ENCODE measurements at places on chromosomes 2 and 18. TPM values are rescaled to one million over a fixed set of nuclear protein-coding genes. Genes with fewer than 3 reads are reported as not detected.

- H3K4me3 ChIP-seq = peak overlapping the region; percentile 73
- no peak overlapping the region for H3K27ac ChIP-seq
- no peak for DNase-seq
- H3K36me3 ChIP-seq = no peaks in the 10 kb centered on the region
These were observed 678 bp downstream of the CYP27C1 start for GRCh38 chr2:127219171-127220070.

GRCh38 chr18:62957885-62958472 lies 242.6 kb downstream of the PHLPP1 start:
- H3K27ac ChIP-seq = no peak overlapping the region
- no peak for DNase-seq
- H3K4me3 ChIP-seq = no peak overlapping the region
- H3K4me1 ChIP-seq = no peaks in the 10 kb centered on the region
- H3K27me3 ChIP-seq = no peaks in the 10 kb centered on the region
- no peaks in the 10 kb centered on the region for H3K36me3 ChIP-seq

DNA sequence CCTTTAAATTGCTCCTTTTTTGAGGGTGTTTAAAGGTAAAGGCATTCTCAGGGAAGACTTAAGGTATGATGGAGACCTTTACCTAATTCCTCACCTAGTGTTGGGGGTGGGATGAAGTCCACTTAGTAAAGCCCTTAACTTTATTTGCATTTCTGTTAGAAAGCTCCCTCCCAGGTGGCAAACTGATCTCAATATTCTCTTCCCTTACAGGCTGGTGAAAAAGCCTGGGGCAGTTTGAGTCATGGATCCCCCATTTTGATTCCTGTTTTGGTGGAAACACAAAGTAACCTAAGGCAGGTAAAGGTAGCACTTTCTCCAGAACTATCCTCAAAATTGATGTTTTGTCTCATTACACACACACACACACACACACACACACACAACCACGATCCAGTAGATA lies 33.8 kb upstream of the HNRNPA3 start:
- H3K4me3 ChIP-seq = no peak overlapping the region
- no peaks in the 10 kb centered on the region for H3K27me3 ChIP-seq
- no peak for DNase-seq
- H3K4me1 ChIP-seq = no peaks in the 10 kb centered on the region
- H3K27ac ChIP-seq = no peak overlapping the region
- no peaks in the 10 kb centered on the region for H3K36me3 ChIP-seq

GRCh38 chr2:68837164-68837860 lies 33.9 kb downstream of the BMP10 start:
- H3K27me3 ChIP-seq = no peaks in the 10 kb centered on the region
- peaks cover 10% of the 10 kb centered on the region for H3K4me1 ChIP-seq
- H3K36me3 ChIP-seq = no peaks in the 10 kb centered on the region
- DNase-seq = no peak

- no peak overlapping the region for H3K27ac ChIP-seq
- no peak overlapping the region for H3K4me3 ChIP-seq
- H3K27me3 ChIP-seq = no peaks in the 10 kb centered on the region
- no peaks in the 10 kb centered on the region for H3K4me1 ChIP-seq
- no peaks in the 10 kb centered on the region for H3K36me3 ChIP-seq
- no peak for DNase-seq
These were observed 208.4 kb upstream of the COL3A1 start for GRCh38 chr2:188765522-188766470.

GRCh38 chr2:171521361-171522051 lies 768 bp upstream of the CYBRD1 start:
- no peaks in the 10 kb centered on the region for H3K27me3 ChIP-seq
- peak overlapping the region; percentile 94 for H3K27ac ChIP-seq
- no peaks in the 10 kb centered on the region for H3K36me3 ChIP-seq

DNA sequence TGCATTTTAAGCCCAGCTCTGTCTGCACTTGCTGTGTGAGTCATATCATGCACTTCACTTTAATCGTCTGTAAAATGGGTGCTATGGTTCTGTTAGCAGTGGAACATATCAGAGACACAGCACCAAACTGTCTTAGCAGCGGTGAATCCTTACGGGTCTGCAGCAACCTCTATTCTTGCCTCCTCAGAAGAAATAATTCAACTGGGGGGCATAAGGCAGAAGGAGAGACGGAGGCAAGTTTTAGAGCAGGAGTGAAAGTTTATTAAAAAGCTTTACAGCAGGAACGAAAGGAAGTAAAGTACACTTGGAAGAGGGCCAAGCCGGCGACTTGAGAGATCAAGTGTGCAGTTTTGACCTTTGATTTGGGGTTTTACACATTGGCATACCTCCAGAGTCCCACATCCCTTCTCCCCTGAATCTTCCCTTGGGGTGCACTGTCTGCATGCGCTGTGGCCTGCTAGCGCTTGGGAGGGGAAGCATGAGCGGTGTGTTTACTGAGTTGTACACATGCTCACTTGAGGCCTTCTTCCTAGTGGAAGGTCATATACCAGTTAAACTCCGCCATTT lies 109.8 kb downstream of the DDX1 start:
- no peak overlapping the region for H3K27ac ChIP-seq
- no peaks in the 10 kb centered on the region for H3K36me3 ChIP-seq
- no peak overlapping the region for H3K4me3 ChIP-seq
- H3K4me1 ChIP-seq = no peaks in the 10 kb centered on the region
- no peak for DNase-seq

DNA sequence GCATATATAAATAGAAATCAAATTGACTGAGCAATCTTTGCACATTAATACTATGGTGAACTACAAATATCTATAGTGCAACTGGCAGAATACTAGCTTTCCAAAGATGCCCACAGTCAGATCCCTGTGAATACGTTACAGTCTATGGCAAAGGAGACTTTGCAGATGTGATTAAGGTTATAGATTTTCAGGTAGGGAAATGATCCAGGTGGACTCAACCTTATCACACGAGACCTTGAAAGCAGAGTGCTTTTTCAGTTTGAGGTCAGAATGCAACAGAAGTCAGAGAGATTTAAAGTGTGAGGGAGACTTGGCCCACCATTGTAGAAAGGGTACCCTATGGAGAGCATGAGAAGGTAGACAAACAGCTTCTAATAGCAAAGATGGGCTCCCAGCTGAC lies 122.6 kb downstream of the TRIB2 start:
- no peaks in the 10 kb centered on the region for H3K27me3 ChIP-seq
- no peak overlapping the region for H3K27ac ChIP-seq
- DNase-seq = no peak

DNA sequence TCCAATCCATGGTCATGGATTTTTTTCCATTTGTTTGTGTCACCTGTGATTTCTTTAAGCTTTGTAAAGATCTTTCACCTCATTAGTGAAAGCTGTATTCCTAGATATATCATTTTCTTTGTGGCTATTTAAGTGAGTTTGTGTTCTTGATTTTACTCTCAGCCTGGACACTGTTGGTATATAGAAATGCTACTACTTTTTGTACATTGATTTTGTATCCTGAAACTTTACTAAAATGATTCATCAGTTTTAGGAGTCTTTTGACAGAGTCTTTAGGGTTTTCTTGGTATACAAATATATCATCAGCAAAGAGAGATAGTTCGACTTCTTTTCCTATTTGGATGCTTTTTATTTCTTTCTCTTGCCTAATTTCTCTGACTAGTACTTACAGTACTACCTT lies 12.3 kb downstream of the GKN2 start:
- no peak for DNase-seq
- H3K27ac ChIP-seq = no peak overlapping the region
- no peaks in the 10 kb centered on the region for H3K27me3 ChIP-seq

DNA sequence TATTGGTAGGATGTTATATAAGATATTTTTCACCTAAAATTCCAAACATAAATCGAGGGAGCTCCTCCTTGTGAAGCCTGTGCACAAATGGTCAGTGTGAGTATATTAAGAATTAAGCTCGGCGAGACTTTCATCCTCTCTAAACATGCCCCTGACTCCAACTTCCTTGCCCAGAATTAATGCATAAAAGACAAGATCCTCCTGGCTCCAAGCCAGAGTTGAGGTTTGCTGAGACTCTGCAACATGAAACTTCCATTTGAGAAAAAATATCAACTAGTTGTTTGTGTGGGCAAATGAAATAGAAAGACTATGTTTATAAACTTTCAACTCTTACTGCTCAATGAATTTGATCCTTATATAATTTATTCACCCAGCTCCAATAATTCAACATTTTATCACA lies 68.1 kb downstream of the CCDC178 start:
- no peak overlapping the region for H3K27ac ChIP-seq
- no peaks in the 10 kb centered on the region for H3K4me1 ChIP-seq
- H3K36me3 ChIP-seq = no peaks in the 10 kb centered on the region
- no peak overlapping the region for H3K4me3 ChIP-seq
- no peaks in the 10 kb centered on the region for H3K27me3 ChIP-seq

GRCh38 chr2:128399690-128400291 lies 81.1 kb upstream of the HS6ST1 start:
- H3K27me3 ChIP-seq = no peaks in the 10 kb centered on the region
- no peak overlapping the region for H3K27ac ChIP-seq
- no peaks in the 10 kb centered on the region for H3K4me1 ChIP-seq

DNA sequence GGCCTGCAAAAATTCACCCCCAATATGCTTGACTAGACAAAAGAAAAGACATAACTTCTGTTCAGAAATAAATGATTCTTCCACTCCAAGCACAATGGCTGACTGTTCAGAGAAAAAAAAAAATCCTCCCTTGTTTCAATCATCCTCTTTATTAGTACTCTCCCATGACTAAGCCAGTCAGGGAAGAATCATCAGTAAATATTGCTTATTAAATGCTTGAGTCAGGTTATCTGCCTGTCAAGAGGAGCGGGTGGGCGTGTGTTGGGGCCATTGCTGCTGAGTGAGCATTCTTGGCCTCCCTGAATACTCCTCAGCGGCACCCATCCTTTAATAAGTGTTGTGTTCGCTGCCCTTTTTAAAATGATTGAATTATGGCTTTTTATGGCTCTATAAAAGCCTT lies 1334.8 kb upstream of the CELF4 start:
- no peaks in the 10 kb centered on the region for H3K27me3 ChIP-seq
- no peak overlapping the region for H3K4me3 ChIP-seq
- no peak overlapping the region for H3K27ac ChIP-seq
- H3K36me3 ChIP-seq = no peaks in the 10 kb centered on the region
- DNase-seq = no peak
- H3K4me1 ChIP-seq = no peaks in the 10 kb centered on the region

GRCh38 chr2:100286318-100286717 lies 36.0 kb downstream of the LONRF2 start:
- H3K4me3 ChIP-seq = no peak overlapping the region
- H3K36me3 ChIP-seq = peaks cover 13% of the 10 kb centered on the region
- DNase-seq = no peak
- H3K4me1 ChIP-seq = no peaks in the 10 kb centered on the region

- H3K27ac ChIP-seq = no peak overlapping the region
- H3K36me3 ChIP-seq = no peaks in the 10 kb centered on the region
- H3K4me3 ChIP-seq = no peak overlapping the region
These were observed 188.8 kb downstream of the TSN start for GRCh38 chr2:121944072-121944831.

DNA sequence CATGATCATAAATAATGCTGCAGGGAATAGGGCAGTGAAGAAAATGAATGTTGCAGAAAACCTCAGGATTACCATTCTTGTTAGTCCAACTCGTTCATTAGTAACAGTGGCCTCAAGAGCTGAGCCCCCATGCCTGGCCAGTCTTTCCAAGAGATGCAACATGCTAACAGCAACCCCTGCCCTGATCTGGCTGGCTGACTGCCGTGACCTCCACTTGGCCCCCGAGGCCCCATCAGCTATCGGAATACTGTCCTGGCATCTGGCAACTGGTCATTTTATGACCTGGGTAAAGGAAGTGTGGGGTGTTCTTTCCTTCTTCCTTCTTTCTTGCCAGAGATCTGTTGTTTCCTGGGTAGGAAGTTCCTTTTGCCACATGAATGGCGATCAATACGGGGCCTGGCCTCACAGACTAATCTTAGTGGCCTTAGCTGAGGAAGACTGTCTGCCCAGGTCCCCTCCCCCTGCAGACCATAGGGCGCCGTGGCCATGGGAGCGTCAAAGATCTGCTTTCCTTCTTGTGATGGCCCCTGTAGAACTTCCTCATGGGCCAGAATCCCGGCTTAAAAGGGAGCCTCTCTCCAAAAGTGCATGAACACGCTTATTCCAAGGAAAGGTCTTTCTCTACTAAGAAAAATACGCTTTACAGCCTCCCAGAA lies 10.6 kb upstream of the TRABD2A start:
- peaks cover 5% of the 10 kb centered on the region for H3K4me1 ChIP-seq
- H3K27me3 ChIP-seq = no peaks in the 10 kb centered on the region
- no peak for DNase-seq
- no peak overlapping the region for H3K27ac ChIP-seq
- no peak overlapping the region for H3K4me3 ChIP-seq

- H3K27me3 ChIP-seq = no peaks in the 10 kb centered on the region
- no peaks in the 10 kb centered on the region for H3K36me3 ChIP-seq
- no peak overlapping the region for H3K27ac ChIP-seq
- no peaks in the 10 kb centered on the region for H3K4me1 ChIP-seq
- H3K4me3 ChIP-seq = no peak overlapping the region
These were observed 68.7 kb downstream of the MYL12B start for GRCh38 chr18:3330622-3331021.

- H3K36me3 ChIP-seq = no peaks in the 10 kb centered on the region
- no peak overlapping the region for H3K27ac ChIP-seq
- H3K4me3 ChIP-seq = no peak overlapping the region
- H3K27me3 ChIP-seq = no peaks in the 10 kb centered on the region
These were observed 254.0 kb upstream of the RBMS1 start for GRCh38 chr2:160747501-160748170.

DNA sequence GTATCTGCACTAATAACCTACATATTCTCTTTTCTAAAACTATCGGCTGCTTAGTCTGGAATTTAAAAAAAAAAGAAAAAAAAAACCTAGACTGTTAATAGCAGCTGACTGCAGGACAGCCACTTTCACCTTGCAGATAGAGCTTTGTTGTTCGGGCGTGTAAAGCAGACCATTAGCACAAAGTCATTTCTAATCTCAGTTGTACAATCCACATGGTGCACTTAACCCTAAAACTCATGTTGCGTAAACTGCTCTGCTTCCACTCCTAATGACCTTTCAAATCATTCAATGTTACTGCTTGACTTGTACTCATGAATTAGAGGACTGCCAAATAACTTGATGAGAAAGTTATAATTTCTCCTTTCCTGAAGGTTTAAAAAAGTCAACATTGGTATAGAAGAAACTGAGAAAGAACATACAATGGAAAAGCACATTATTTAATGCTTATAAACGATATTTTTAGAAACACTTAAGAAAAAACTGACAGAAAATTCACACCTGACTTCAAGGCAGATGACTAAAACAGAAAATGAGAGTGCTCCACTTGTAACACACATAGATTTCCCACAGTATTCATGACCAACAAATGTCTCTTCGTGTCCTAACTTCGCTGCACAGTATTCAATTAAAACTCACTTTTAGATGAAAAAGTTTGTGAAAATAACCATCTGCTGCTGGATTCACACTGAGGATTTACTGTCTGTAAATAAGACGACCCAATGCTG lies 2.6 kb downstream of the CDH2 start:
- H3K4me1 ChIP-seq = peaks cover 22% of the 10 kb centered on the region
- H3K27ac ChIP-seq = no peak overlapping the region
- DNase-seq = no peak

UGT1A3 gene
- total RNA-seq = not detected

NMUR1 gene
- 0.21 TPM for total RNA-seq

ANKRD53 gene
- total RNA-seq = 4.6 TPM

LDLRAD4 gene
- 98.4 TPM for total RNA-seq

FAM117B gene
- 5.6 TPM for total RNA-seq

FBLN7 gene
- 15.6 TPM for total RNA-seq

IL36G gene
- total RNA-seq = not detected

FBXO41 gene
- 3.5 TPM for total RNA-seq

SLC16A14 gene
- total RNA-seq = 3.0 TPM
